Breast epithelium (tissue), 4 donors: ENCODE measurements at places on chromosomes 6 and 20. TPM values are rescaled to one million over a fixed set of nuclear protein-coding genes. Genes with fewer than 3 reads are reported as not detected.

DNA sequence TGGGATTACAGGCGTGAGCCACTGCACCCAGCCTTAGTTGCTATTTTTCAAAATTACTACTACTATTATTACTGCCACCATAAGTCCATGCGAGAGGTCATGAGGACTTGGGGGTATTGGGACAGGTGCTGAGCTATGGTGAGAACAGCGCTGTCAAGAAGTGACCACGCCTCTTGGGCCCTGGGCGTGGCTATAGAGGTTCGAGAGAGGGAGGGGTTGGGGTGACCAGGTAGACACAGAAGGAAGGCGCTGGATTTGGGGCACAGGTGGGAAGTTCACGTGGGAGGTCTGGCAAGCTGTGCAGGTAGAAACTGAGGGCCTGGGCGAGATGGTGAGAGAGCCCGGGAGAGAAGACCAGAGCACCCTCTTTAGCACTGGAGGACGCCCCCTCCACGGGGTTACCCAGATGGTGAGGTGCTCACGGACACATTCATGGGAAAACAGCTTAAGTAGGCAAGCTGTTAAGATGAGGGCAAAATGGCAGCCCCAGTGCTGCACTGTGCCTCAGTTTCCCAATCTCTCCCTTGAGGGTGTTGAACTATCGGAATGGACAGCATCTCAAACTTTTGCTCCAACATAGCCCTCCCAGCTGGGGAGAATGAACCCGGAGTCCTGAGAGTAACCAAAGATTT lies 61.0 kb downstream of the RAB44 start:
- no peak for DNase-seq

DNA sequence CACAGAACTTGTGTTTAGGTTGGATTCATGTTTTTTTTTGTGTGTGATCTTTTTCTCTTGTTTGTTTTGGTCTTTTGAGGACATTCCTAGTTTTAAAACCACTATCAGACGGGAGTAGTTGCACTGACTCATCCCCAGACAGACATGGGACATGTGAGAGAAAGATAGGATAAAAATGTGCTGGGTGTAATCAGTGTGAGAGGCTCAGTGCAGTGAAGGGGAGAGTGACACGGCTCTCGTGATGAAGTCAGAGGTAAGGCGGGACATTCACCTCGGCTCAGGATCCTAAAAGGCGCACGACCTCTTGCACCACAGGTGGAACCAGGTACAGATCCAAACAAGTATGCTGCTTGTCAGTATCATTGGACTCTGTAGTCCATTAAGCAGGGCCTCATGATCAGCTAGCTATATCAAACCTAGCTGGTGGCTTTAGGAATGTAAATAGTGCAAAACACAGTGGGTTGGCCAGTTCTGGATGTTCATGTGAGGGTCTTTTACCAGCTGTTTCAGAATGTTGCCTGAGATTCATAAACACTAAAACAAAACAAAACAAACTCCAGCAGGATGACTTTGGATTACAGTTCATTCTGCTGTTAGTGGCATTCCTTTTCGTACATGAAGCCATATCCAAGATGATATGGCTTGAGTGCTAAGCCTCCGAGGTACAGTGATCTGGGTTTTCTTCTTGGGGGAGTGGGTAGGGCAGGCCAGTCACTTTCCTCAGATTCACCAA lies 18.0 kb downstream of the FOXO3 start:
- no peak for DNase-seq

GRCh38 chr6:160015778-160016684 lies 47.1 kb downstream of the IGF2R start:
- DNase-seq, result no peak

CFAP206 gene
- 2.0 TPM for total RNA-seq

MAP7 gene
- total RNA-seq, result 42.4 TPM

DNA sequence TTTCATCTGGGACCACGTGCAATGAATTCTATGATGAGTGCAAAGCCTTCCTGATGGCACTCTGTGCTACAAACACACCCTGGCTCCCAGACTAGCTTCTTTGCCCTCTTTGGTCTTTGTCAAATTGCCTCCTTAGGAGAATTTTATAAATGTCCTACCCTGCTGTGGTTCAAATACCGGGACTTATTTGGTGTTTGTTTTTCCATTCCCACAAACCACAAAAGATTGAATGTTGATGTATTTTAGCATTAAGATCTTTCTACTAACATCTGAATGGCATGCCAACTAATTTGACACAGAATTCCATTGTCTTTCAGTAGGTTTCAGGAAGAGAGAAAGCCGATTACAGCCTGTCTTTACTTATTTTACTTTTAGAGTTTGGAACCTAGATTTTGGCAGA lies 424.2 kb upstream of the SLC35B3 start:
- DNase-seq, result no peak

GRCh38 chr6:163655217-163656121 lies 241.0 kb downstream of the QKI start:
- no peak for DNase-seq

OR2H2 gene
- total RNA-seq, result not detected

DNA sequence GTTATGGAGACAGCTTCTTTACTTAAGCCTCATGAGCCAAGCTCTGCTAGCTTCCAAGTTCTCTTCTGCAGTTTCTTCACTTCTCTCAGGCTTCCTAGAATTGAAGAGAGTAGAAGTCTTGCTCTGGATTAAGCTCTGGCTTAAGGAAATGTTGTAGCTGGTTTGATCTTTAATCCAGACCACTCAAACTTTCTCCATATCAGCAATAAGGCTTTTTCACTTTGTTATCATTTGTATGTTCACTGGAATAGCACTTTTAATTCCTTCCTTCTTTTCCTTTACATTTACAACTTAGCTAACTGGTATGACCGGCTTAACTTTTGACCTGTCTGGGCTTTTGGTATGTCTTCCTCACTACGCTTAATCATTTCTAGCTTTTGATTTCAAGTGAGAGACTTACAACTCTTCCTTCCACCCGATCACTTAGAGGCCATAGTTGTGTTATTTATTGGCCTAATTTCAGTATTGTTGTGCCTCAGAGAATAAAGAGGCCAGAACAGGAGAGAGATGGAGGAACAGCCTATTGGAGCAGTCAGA lies 236.6 kb upstream of the BMP2 start:
- DNase-seq, result no peak

DNA sequence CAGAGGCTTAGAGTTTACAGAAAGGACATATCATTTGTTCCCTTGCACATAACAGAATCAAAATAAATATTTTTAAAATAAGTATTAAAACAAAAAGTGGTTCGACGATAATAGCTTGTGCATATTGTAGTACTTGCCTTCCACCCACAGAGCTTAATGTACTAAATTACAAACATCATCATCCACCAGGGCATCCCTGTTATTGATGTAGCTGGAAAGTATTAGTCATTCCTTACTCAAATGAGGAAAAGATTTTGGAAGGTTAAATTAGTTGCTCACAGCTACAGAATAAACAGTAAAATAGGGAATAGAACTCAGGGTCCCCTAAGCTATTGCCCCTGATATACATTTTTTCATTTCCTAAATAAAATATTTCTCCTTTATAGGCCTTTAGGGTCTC lies 150.3 kb downstream of the PTPRK start:
- DNase-seq, result no peak

CDH22 gene
- 0.66 TPM for total RNA-seq

- no peak for DNase-seq
Observed at GRCh38 chr6:10384610-10385523, 30.0 kb downstream of the TFAP2A start.
